ENCODE measurements at places on chromosomes 4 and X.

DNA sequence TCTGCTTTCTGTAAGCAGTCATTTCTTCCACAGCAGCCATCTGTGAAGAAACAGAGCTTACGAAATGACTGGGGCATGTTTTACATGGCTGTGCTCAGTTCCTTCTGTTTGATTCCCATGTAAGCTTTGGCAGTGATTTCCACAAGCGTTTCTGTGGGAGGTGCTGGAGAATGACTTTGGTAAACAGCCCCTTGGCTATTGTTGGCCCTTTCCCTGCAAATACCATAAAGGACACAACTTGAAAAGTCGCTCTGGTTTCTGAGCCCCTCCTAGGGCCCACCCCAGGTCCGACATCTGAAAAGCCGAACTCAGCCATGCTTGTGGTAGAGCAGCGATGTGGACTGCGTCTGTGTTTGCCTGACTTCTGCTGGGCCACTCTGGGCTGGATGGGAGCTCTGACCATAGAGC lies 3.7 kb downstream of the LIMCH1 start:
- no peak for DNase-seq

DNA sequence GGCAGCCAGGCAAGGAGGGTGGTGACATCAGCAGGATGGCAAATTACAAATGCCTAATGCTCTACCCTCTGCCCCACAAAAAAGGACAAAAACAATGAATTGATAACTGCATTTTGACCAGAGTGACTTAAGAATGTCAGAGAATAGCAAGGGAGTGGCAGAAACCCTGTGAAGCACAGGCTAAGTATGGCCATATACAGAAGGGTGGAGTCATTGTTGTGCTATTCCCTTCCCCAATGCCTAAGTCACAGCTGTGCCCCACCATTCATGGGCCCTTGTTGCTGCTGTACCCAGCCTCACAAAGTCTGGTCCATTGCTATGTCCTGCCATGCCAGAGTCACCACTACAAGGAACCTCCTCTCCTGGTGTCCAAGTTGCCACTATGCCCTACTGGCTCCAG lies 123.1 kb downstream of the NEK1 start:
- DNase-seq: no peak

DNA sequence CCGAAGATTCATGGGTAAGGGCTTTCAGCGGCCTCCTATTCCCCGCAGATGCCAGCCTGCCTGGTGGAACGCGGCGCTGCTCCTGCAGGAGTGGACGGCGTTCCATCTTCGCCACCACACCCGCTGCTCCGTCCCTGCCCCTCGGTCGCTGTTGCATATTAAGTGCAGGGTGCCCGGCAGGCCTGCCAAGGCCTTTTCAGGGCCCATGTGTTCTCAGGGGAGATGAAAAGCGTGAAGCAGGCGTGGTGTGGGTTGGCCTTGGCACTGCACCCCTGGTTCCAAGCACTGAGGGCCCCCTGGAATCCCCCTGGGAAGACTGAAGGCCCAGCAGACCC lies 52.0 kb downstream of the SORCS2 start:
- DNase-seq: no peak

GRCh38 chr4:101807351-101807750 lies 16.8 kb downstream of the BANK1 start:
- DNase-seq: no peak

GRCh38 chr4:157994863-157995262 lies 178.0 kb downstream of the GASK1B start:
- DNase-seq: no peak

DNA sequence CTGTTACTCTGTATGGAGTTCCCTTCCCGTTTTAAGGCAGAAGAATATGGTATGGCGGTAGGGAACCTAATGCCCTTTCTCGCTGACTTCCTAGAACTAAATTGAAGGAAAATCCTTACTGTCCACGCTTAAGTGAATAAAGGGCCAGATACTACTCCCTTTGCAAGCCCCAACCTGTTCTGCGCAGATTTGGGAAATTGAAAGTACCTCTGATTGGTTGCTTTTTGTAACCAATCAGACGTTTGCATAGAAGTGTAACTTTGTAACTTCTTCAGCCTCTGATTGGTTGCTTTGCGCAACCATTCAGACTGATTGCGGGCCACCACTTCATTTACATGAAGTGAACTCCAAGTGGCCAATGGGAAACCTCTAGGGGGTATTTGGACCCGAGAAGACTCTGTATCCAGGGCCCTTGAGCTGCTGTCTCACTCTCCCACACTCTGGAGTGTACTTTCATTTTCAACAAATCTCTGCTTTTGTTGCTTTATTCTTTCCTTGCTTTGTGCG lies 1.2 kb upstream of the TMEM33 start:
- DNase-seq: no peak

GRCh38 chrX:128928636-128929035 lies 594.7 kb downstream of the SMARCA1 start:
- no peak for DNase-seq

DNA sequence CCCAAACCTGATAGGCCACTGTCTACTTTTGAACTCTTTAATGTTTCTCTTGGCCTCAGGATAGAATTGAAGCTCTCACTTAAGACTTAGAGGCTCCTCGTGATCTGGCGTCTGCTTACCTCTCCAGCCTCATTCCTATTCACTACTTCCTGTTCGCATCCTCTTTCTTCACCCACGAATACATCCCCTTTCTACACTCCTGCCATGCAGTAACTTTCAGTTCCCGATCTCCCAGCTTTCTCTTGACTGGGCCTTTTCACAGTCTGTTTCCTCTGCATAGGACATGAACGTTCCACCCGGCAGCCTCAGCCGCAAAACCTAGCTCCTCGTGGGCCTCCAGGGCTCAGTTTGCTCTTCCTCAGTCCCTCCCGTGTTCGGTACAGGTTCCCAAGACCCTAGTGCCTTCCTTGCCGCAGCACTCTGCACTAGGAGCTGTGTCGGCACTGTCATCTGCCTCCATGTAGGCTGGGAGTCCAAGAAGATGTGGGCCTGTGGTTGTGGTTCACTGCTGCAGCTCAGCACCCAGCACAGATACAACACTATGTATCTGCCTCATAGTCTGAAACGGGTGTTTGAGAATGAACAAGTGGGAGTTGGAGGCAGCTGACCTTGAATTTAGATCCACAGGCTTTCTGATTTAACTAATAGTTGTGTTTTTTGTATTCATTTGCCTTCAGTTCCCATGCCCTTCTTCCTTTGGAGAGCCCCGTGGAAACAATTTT lies 15.8 kb downstream of the RPL39 start:
- no peak for DNase-seq

DNA sequence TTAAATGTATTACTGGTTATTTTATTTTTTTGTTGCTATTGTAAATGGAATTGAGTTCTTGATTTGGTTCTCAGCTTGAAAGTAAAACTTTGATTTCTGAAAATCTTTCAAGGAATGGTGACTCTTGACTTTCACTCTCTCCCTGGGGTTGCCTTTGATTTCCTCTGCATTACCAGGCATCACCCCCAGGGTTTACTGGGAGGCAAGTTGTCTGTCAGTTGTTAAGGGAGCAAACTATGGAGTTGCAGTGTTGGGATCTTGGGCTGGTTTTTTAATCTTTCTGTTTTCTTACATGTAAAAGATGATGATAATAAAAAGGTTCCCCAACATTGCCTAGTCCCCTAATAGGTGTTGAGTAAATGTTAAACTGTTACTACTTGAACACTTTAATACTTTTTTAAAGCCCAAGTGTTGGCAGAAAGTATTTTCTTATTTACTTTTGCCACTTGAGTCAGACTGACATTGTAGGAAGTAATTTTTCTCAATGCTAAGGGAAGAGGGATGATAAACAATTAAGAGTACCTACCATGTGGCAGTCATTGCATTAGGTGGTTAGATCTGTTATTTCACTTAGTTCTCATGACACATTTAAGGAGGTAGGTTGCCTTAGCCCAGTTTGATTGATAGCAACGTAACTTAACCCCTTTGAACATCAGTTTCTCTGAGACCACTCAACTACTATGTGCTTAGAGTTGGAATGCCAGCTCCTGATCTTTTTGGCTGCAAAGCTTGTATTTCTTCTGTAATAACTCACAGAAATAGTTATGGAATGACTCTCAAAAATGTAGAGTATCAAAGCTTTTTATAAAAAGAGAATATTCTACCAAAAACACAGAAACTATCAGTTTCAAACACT lies 67.1 kb downstream of the DCLK2 start:
- DNase-seq: no peak

GRCh38 chrX:148229801-148230303 lies 248.7 kb downstream of the FMR1NB start:
- no peak for DNase-seq

DNA sequence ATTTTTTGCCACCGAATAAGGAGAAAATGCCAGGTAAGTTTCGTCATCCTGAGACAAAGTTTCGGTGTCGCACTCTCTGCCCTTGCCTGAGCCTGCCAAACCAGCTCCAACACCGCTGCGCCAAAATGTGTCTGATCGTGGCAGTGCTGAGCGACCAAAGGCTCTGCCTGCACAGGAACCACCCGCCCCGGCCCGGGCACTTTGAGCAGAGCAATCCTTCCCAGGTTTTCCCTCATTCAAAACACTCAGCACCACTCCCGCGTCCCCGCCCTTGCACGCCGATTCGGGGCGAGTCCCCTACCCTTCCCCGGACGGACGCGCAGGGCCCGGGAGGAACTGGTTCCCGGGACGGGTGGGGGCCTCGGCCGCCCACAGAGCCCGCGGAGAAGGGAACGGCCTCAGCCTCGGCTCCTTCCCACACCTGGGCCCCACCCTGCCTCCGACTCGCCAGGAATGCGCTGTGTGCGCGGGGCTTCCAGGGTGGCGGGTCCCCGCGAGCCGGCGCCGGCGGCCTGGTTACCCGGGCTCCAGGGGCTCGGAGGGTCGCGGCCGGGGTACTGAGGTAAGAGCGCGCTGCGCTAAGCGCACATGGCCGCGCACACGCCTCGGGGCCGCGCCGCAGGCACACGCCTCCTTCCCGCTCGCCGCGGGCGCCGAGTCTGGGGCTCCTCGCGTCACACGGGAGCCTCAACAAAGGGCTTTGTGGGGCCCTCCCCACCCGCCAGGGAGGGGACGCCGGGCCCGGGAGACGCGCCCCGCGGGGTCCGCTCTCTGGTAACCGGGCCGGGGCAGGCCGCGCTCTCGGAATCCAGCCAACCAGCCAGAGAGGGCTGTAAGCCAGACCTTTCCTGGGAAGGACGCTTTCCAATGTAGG lies at the start of gene C4orf36:
Gene C4orf36 (minus strand): TSS at position 661 of the 874 bp plus-strand sequence. CDS start 902 bp downstream, outside the sequence.
- DNase-seq: peak; percentile 30

GRCh38 chr4:15917297-15917696 lies 21.2 kb downstream of the FGFBP1 start:
- DNase-seq: no peak

DNA sequence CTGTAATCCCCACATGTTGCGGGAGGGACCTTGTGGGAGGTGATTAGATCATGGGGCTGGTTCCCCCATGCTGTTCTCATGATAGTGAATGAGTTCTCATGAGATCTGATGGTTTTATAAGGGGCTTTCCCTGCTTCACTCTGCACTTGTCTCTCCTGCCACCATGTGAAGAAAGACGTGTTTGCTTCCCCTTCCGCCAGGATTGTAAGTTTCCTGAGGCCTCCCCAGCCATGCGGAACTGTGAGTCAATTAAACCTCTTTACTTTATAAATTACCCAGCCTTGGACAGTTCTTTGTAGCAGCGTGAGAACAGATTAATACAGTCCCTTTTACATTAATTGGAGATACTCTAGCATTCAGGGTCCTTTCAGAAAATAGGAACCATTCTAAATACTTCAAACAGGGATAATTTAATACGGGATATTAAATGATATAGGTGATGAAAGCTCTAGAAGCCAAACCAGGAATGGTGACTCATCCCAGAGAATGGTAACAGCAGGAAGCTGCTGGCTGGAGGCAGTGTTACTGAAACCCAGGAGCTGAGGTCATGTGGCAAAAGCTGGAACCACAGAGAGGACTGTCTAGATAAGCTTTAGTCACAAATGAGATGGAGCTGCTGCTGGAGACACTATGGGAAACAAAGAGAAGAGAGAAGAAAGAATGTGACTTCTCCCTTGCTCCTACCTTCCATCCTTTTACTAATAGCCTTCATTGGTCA lies 57.3 kb downstream of the GSTCD start:
- DNase-seq: no peak

DNA sequence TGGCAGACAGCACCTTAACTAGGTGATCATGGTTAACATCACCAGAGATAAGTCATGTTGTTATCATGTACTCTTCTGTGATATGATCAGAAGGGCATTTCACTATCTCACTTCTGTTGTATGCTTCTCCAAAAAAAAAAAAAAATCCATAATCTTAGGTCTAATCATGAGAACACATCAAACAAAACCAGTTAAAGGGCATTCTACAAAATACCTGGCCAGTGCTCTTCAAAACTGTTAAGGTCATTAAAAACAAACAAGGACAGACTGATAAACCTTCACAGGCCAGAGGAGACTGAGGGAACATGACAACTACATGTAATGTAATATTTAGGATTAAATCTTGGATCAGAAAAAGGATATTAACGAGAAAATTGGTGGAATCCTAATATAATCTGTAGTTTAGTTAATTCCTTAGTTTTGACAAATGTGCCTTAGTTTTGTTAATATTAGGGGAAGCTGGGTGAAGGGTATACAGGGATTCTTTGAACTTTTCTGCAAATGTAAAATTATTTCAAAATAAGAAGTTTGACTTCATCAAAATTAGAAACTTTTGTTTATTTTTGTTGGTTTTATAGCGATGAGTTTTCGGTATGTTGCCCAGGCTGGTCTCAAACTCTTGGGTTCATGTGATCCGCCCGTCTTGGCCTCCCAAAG lies 18.0 kb downstream of the RBM10 start:
- no peak for DNase-seq

- DNase-seq: peak; percentile 37
These were observed 46.3 kb downstream of the ATP10D start for GRCh38 chr4:47531241-47531953.

DNA sequence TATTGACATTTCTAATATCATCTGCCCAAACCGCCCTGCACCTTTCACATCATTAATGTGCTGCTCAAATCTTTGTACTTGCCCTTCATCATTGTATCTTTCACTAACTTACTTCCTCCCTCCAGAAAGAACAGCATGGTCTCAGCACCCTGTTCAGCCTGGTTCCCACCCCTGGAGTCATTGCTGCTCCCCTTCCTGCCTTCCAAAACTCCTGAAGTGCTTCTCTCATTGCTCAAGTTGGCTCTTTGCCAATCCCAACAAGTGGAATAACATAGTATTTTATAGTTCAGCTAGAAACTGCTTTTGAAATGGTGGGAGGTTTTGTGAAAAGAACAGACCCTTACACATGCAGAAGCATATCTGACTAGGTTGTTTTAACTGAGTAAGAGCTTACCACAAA lies 14.0 kb upstream of the TTC29 start:
- no peak for DNase-seq

GRCh38 chr4:31045724-31046318 lies 325.7 kb downstream of the PCDH7 start:
- no peak for DNase-seq

GRCh38 chr4:29459926-29460325 lies 1260.2 kb upstream of the PCDH7 start:
- DNase-seq: no peak

DNA sequence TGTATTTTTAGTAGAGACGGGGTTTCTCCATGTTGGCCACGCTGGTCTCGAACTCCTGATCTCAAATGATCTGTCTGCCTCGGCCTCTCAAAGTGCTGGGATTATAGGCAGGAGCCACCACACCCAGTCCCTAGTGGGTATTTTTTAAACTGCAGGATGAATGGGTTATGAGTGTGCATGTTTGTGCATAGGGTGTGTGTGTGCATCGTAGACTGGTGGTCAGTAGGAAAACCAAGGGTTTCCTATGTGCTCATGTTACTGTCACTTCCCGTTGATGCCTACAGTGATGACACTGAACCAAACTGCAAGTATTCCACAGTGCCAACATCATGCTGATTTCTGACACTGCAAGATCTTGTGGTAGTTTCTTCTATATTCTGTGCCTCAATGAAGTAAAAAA lies 41.1 kb downstream of the DDIT4L start:
- DNase-seq: no peak

- DNase-seq: no peak
These were observed 82.0 kb downstream of the RASGEF1B start for GRCh38 chr4:81389720-81390119.

All from activated naive CD4-positive, alpha-beta T cell treated with Interleukin-2 at 50 U/mL for 16 hours (primary cell).